ENCODE measurements at places on chromosomes 1 and 21. TPM values are rescaled to one million over a fixed set of nuclear protein-coding genes. Genes with fewer than 3 reads are reported as not detected.
A peak's percentile ranks its signal among the peaks of the same experiment; 100 is the strongest.

HPCAL4 gene
- total RNA-seq: 2.0 TPM

AKT3 gene
- 47.3 TPM for total RNA-seq

GRCh38 chr1:44783697-44784093, 4.3 kb downstream of the BEST4 start:
- peak overlapping the region; percentile 47 for H3K27ac ChIP-seq
- H3K36me3 ChIP-seq: peaks cover 8% of the 10 kb centered on the region
- DNase-seq: no peak
- peak overlapping the region; percentile 47 for H3K4me3 ChIP-seq
- peaks cover 29% of the 10 kb centered on the region for H3K4me1 ChIP-seq

DNA sequence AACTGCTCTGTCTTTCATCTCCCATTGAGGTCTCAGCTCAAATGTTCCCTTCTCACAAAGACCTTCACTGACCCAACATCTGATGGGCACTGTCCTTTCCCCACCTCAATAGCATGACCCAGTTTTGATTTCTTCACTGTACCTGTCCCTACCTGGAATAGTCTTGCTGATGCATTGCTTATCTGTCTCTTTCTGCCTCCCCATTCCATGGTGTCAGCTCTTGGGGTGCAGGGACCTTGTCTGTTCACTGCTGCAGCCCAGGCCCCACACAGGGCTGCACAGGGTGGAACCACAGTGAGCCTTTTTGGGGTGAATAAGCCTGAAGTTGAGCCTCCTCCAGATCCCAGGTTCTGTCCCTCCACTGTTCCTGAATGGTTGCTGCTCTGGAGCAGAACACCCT, 414.9 kb downstream of the PTPRU start:
- H3K36me3 ChIP-seq: no peaks in the 10 kb centered on the region
- H3K27ac ChIP-seq: no peak overlapping the region
- H3K27me3 ChIP-seq: no peaks in the 10 kb centered on the region

- DNase-seq: no peak
- H3K4me1 ChIP-seq: peaks cover 49% of the 10 kb centered on the region
- H3K27ac ChIP-seq: peak overlapping the region; percentile 100
- peaks cover 8% of the 10 kb centered on the region for H3K36me3 ChIP-seq
- H3K27me3 ChIP-seq: no peaks in the 10 kb centered on the region
Measured at GRCh38 chr1:179881642-179882252, 338 bp upstream of the TOR1AIP1 start.

DNA sequence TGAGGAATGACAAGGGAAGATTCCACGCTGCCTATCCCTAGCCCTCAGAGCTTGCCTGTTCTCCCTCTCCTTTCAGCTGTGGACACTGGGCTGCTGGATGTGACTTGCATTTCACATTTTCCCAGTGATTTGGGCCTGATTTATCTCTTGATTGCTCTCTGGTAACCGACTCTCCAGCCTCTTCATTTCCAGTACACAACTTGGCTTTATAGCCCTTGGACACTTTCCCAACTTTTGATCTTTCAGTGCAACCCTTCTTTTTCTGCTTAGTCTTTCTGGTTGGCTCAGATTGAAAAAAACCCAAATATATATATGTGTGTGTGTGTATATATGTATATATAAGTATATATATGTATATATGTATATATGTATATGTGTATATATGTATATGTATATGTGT, 138.3 kb downstream of the RYR2 start:
- no peak overlapping the region for H3K27ac ChIP-seq
- no peaks in the 10 kb centered on the region for H3K27me3 ChIP-seq
- no peak overlapping the region for H3K4me3 ChIP-seq
- H3K4me1 ChIP-seq: no peaks in the 10 kb centered on the region
- H3K36me3 ChIP-seq: no peaks in the 10 kb centered on the region
- no peak for DNase-seq

DNA sequence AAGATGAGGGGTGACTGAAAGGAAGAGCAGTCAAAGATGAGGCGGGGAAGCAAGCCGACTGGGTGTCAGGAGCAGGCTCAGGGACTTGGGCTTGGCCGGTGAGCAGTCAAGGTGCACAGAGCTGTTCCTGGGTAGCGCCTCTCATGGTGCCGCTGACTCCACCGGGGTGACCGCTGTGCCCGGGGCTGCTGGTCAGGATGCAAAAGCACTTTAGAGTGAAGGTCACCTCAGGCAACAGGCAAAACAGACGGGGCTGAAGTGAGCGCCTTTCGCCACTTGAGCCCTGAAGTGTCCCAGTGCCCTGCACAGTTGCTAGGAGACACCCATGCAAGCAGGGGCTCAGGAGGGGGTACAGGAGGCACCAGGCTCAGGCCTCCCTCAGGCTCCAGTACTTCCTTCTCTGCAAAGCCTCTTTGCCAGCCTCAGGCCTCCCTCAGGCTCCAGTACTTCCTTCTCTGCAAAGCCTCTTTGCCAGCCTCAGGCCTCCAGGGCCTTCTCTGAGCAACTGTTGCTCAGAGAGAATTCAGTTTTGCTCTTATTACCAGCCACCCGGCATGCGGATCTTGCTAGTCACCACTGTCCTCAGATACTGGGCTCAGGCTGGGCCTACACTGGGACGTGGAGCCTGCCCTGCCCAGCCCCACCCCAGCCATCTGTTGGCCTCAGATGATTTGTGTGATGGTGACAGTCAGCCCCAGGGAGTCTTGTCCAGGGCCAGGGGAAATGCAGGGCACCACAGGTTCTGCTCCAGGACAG, 99.7 kb upstream of the IRF2BP2 start:
- H3K36me3 ChIP-seq: no peaks in the 10 kb centered on the region
- H3K4me3 ChIP-seq: no peak overlapping the region
- DNase-seq: no peak

GRCh38 chr1:218479436-218480115, 134.4 kb downstream of the TGFB2 start:
- no peaks in the 10 kb centered on the region for H3K36me3 ChIP-seq
- H3K27me3 ChIP-seq: no peaks in the 10 kb centered on the region
- H3K27ac ChIP-seq: no peak overlapping the region
- H3K4me1 ChIP-seq: no peaks in the 10 kb centered on the region

DNA sequence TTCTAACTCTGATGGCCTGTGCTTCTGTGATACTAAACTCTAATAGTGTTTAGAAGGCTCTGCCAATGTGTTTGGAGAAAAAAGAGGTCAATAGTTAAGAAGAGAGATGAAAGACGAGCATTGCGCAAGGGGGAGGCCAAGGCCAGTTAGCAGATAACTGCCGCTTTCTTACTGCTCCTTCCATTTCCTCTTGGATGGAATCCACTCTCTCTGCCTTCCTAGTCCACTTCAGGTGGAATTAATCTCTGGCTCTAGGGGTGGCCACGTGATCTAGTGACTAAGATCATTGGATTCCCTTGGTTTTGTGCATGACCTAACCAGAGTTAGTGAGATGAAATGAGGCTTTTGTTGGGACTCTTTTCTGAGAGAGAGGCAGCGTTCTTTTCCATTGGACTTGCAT, 148.3 kb downstream of the ACTL8 start:
- no peak overlapping the region for H3K4me3 ChIP-seq
- no peaks in the 10 kb centered on the region for H3K4me1 ChIP-seq
- no peak for DNase-seq

Data from CD8-positive, alpha-beta memory T cell (primary cell).